ENCODE measurements at places on chromosomes 12 and 14.

DNA sequence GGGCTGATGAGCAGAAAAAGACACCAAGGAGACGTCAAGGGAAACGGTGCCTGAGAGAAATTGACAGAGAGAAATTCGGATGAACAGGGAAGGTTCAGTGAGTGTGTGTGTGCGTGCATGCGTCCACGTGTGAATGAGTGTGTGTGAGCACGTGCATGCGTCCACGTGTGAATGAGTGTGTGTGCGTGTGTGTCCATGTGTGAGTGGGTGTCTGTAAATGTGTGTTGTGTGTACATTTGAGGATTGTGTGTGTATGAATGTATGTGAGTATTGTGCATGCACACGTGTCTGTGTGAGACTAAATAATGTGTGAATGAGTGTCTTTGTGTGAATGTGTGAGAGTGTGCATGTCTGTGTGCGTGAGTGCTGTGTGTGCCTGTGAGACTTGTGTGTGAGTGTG, 137.4 kb upstream of the MED13L start:
- no peak for DNase-seq

- no peak for DNase-seq
These were observed 272.8 kb downstream of the LRIG3 start for GRCh38 chr12:58647495-58647894.

DNA sequence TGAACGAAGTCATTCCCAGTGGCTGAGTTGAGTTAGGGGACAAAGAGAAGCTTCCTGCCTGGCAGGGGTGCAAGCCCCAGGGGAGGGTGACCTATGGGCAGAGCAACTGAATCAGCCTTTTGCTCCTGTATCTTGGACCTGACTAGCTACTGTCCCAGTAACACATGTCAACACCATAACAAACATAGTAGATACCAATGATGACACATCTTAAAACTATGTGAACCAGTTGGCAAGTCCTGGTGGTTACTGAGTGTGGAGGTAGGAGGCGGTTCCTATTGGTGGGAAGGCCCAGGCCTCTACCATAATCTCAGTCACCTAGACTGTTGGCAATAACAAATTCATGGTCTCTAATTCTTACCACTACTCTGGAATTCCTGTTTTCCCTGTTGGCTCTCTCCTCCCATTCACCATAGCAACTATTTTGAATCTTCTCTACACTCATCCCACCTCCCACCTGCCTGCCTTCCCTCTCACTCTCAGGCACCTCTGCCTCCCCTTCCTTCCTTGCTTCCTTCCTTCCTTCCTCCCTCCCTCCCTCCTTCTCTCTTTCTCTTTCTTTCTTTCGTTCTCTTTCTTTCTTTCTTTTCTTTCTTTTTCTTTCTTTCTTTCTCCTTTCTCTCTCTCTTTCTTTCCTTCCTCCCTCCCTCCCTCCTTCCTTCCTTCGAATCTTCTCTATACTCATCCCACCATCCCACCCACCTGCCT, 8.1 kb upstream of the P2RX7 start:
- DNase-seq = no peak

GRCh38 chr14:85088192-85088591, 441.8 kb upstream of the FLRT2 start:
- DNase-seq = no peak

DNA sequence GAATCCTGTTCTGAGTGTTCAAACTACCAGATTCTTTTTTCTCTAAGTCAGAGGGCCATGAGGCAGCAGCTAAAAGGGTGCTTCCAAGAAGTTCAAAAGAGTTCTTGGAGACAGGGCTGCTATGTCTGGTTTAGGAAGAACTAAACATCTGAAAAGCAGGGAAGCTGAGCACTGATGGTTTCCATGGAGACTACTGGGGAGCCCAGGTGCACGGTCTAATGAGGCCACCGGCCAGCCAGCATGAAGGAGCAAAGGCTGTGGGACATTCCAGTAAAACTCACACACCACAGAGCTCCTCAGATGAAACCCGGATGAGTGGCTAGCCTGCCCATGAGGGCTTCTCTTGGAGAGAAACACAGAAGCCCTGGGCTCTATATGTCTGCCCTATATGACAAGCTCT, 97.3 kb downstream of the KCNK10 start:
- DNase-seq = no peak

- DNase-seq = no peak
These were observed 51.3 kb upstream of the KCNA1 start for GRCh38 chr12:4858386-4858785.

DNA sequence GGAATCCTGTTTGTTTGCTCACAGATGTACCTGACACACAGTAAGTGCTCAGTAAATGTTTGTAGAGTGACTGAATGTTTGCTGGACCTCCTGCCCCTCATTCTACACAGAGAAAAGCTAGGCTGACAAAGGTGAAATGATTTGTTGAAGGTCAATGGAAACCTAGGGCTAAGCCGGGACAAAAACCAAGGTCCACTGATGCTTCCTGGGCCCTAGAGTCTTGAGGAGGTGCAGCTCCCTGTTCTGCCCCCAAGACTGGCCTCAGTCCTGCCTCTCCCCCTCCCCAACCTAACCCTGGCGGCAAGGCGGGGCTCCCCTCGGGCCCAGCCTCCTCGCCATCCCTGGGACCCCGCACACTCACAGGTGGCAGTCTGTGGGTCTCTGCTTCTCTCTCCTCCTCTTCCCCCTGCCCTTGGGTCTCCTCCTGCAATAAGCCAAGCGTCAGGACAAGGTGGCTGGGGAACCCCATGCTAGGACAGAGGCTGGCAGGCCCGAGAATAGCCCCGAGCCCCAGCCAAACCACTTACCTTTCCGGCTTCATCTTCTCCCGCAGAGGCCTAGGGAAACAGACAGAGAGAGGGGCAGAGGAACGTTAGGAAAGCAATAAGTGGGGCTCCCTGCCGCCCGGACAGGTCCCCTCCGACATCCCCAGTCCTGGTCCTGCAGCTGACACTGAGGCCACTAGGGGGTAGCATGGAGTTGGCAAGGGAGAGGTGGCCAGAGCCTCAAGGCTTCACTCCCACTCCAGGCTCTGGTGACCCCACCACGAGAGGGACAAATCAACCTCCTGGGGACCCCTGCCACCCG, 9.3 kb downstream of the PGF start:
- DNase-seq = peak; percentile 79

DNA sequence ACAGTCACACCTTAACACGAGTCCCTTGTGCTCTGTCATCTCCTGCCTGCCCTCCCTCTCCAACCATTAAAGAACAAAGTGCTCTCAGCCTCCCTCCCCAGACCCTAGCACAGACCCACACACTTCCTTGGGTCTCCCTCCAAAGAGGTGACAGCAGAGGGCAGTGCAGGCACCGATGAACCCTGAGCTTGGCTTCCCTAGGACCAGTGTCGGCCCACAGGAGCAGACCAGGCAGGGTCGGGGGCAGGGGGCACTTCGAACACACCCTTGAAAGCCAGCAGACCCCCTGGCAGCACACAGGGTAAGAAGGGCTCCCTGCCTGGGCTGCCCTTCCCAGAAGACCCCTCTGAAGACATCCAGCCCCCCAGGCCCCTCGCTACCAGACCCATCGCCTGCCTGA, 7.0 kb downstream of the CDK2AP1 start:
- no peak for DNase-seq

DNA sequence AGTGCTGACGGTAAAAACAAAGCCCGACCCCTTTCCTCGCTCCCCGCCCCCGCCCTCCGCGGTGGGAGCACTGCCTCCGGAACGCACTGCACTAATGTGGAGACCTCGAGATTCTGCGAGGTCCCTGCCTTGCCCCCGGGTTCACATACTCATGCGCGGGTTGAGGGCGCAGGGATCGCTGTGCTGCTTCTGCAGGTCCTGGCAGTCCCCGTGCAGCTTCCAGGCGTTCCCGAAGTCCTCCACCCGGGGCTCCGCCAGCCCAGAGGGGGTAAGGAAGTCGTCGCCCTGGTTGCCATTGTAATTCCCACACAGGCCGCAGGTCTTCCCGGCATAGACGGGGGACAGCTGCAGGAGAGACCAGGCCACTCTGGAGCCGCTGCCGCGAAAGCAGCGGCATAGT, 66.8 kb downstream of the VWF start:
- no peak for DNase-seq

- no peak for DNase-seq
These were observed 513.3 kb upstream of the CCDC196 start for GRCh38 chr14:65972891-65973290.

DNA sequence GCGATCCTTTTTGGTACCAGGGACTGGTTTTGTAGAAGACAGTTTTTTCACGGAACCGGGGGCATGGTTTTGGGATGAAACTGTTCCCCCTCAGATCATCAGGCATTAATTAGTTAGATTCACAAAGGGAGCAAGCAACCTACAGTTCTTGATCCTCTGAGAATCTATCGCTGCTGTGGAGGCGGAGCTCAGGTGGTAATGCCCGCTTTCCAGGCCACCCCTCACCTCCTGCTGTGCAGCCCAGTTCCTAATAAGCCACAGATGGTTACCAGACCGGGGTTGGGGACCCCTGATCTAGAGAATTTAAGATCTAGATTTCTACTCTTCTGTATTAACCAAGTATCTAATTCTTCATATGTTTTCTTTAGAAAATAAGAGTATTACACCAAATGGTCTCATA, 4.8 kb downstream of the ARHGAP5 start:
- no peak for DNase-seq

DNA sequence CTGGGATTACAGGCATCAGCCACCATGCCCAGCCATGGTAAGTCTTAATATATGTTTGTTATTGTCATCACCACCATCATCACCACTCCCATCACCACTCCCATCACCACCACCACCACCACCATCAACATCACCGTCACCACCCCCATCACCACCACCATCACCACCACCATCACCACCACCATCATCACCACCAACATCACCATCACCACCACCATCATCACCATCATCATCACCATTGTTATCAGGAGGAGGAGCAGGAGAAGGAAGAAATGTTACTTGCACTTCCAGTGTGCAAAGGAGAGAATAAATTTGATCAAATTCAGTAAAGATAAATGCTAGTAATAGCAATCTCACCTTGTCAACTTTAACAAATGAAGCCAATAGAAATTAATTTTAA, 71.2 kb upstream of the CHST11 start:
- DNase-seq = no peak

- no peak for DNase-seq
These were observed 51.8 kb downstream of the PARP11 start for GRCh38 chr12:3821441-3821840.

DNA sequence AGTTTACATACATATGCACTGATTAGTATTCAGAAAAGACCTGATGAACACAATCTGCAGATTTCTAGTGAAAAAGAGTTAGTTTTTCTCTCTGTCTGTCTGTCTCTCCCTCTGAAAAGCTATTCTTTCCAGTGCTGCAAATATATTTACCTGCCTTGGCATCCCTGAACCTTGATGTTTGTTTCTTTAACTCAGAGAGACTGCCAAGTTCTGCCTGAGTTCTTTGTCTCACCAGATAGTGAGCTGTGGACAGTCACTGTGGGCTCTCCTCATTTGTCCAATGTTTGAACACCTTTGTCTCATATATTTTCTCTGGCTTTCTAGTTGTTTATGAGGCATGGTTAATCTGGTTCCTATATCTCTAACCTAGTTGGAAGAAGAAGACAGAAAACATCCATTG, 250.4 kb downstream of the SOX5 start:
- DNase-seq = no peak

- DNase-seq = no peak
These were observed 34.1 kb downstream of the CYP46A1 start for GRCh38 chr14:99718031-99718810.

- DNase-seq = no peak
These were observed 176.8 kb downstream of the GXYLT1 start for GRCh38 chr12:41967668-41968500.

GRCh38 chr12:66724616-66725015, 45.7 kb upstream of the GRIP1 start:
- DNase-seq = no peak

DNA sequence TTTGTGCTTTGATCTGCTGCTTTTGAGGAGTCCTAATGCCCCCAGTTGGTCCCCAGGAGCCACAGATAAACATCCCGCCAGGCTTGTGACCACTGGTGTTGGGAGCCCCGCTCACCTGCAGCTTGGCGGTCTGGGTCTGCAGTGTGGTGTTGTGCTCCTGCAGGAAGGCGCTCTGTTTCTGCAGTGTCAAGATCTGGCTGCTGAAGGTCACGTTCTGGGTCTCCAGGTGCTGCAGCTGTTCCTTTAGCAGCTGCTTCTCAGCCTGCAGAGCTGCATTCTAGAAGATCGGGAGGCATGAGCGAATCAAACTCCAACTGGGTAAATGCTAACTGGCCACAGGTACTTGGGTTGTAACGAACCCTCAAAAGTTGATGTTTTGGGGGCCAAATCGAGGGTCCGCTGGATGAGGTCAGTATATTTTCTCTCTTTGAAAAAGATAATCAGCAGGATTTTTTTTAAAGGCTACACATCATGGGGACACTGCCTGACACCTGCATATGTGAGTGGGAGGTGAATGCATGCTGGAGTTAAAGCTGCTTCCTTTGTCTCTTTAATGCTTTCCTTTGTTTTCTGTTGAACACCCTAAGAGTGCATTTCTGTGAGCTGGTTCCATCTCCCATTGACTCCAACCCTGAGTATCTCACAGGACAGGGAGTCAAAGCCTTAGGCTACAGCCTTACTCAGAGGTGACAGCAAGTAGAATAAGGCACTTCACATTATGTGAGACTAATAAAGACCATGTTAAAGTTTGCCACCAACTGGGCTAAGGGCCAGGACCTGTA, 61.3 kb upstream of the GPR68 start:
- DNase-seq = no peak

DNA sequence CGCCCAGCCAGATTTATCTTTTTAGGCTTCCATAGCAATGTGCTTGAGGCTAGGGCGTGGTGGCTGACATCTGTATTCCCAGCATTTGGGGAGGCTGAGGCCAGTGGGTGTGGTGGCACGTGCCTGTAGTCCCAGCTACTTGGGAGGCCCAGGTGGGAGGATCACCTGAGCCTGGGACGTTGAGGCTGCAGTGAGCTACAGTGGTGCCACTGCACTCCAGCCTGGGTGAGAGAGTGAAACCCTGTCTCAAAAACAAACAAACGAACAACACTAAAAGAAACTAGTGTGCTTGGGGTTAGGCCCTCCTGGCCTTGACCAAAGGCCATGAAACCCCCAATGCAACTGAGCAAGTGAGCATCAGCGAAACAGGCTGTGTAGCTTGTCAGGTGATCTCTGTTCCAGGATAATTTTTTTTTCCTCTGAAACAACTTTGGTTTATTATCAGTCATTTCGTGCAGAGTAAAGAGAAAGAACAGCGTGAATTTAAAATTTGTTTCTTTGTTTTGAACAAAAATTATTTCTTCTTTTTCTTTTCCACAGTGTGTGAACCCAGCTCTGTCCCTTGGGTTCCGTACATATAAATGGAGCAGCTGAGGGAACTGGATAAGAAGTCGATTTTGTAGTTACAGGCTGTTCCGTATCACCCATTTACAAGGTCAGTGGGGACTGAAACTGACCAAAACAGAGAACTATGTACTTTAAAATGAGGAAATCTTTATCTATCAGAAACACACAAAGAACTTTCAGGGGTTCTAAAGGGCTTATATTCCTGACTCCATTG, 8.8 kb upstream of the TUBA1C start:
- DNase-seq = no peak

DNA sequence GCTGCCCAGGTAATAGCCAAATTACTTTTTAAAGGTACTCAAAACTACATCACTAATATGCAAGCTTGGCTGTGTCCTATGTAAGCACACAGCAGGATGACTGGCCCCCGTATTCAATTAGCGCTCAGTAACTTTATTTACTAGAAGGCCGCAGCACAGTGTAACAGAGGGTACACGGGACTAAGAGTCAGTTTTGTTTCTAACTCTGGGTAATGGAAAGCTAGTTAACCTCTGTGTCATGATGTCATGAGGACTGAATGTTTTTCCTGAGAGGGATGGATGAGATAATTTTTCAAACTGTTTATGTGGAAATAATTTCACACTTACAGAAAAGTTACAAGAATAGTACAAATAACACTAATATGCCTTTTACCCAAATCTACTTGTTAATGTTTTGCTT, 27.1 kb downstream of the GALNT4 start:
- no peak for DNase-seq
